Nucleus accumbens (tissue), 56 donors: ENCODE measurements at places on chromosomes 11 and 22.

- no peak for DNase-seq
These were observed 36.5 kb upstream of the ARFGAP3 start for GRCh38 chr22:42893371-42894150.

- no peak for DNase-seq
These were observed 74.8 kb downstream of the MICAL2 start for GRCh38 chr11:12185106-12185690.

DNA sequence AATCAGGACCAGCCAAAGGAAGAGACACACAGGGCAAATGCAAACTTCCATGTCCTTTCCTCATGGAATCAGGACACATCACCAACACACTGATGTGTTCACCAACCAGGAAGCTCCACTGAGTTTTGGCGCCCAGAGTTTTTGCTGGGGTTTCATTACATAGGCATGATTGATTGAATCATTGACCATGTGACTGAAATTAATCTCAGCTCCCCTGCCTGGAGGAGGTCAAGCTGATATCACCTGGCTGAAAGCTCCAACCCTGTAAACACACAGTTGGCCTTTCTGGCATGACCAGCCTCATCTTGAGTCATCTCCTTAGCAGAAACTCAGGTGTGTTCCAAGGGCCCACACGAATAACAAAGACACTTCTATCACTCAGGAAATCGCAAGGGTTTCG, 133.2 kb downstream of the TRIM29 start:
- no peak for DNase-seq

DNA sequence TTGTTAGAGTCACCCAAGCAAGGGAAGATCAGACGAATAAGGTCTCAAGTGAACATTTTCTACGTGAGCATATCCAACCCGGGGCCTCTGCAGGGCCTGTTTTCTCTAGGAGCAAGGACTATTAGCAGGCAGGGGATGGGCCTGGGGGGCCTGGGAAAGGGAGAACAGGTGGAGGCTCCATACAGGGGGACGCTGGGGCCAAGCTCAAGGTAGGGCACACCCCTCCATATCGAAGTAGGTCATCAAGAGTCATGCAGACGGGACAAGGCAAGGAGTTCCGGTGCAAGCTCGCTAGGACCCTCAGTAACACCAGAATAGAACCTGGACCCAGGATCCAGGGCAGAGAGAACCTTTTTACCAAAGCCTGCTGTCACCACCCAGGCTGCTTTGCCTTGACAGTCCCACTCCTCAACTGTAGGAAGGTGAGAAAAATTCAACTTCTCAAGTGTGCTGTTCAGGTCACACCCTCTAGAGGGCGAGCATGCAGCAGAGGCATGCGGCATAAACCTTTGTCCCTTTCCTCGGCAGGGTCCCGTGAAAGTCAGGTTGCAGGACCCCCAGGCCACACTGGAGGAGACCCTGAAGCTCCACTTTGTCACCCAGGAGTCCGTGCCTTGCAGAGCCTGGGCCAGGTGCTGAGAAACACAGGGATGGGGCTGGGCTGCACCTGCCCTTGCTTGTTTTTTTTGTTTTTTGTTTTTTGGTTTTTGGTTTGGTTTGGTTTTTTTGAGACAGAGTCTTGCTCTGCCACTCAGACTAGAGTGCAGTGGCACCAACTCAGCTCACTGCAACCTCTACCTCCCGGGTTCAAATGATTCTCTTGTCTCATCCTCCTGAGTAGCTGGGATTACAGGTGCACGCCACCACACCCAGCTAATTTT, 8.6 kb upstream of the APOBEC3B start:
- no peak for DNase-seq

DNA sequence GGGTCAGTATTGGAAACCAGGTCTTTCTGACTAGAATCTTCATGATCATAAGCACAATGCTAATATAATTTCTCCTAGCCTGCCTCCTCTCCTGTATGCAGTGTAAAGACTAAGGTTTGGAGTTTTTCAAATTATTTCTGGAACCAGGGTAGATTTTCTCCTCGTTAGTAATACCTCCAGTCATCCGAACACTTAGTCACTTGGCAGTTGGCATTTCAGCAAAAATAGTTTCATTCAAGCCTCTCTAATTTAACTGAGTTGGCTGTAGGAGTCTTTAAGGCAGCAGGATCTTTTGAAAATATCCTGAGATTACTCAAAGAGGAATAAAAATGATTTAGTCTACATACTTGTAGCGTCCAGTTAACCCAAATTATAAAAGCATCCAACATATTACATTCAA, 6.3 kb downstream of the TYR start:
- no peak for DNase-seq

DNA sequence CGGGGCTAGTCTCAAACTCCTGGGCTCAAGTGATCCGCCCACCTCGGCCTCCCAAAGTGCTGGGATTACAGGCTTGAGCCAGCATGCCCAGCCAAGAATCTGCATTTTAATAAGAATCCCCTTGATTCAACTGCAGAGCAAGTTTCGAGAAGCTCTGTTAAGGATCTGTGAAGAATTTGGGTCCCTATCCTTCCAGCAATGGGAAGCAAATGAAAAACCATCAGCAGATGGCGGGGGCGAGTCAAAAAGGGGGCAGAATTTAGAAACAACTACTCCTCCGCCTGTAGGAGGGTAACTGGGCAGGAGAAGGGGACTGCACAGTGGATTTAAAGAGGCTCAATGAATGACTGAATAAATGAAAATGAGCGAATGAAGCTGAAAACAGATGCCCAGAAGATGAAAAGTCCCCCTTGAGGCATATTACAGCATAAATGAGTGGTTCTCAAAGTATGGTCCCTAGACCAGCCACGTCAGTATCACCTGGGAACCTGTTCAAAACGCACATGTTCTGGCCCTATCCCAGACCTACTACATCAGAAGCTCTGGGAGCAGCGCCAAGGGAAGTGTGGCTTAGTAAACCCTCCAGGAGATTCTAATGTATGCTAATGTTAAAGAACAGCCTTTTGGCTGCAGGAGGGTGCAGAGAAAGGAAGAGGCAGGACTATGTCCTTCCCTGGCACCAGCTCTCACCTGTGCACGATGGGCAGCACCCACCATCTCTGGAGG, 15.0 kb downstream of the VWCE start:
- DNase-seq: no peak

GRCh38 chr11:111397034-111397433, 18.0 kb upstream of the POU2AF1 start:
- DNase-seq: no peak

- no peak for DNase-seq
These were observed 35.6 kb downstream of the AP1B1 start for GRCh38 chr22:29352778-29353177.

- no peak for DNase-seq
These were observed 19.9 kb downstream of the TRIM29 start for GRCh38 chr11:120117991-120118390.

GRCh38 chr11:63532799-63533475, 3.7 kb upstream of the PLAAT4 start:
- DNase-seq: peak; percentile 32

GRCh38 chr22:26553056-26553752, 36.7 kb downstream of the TPST2 start:
- DNase-seq: no peak

DNA sequence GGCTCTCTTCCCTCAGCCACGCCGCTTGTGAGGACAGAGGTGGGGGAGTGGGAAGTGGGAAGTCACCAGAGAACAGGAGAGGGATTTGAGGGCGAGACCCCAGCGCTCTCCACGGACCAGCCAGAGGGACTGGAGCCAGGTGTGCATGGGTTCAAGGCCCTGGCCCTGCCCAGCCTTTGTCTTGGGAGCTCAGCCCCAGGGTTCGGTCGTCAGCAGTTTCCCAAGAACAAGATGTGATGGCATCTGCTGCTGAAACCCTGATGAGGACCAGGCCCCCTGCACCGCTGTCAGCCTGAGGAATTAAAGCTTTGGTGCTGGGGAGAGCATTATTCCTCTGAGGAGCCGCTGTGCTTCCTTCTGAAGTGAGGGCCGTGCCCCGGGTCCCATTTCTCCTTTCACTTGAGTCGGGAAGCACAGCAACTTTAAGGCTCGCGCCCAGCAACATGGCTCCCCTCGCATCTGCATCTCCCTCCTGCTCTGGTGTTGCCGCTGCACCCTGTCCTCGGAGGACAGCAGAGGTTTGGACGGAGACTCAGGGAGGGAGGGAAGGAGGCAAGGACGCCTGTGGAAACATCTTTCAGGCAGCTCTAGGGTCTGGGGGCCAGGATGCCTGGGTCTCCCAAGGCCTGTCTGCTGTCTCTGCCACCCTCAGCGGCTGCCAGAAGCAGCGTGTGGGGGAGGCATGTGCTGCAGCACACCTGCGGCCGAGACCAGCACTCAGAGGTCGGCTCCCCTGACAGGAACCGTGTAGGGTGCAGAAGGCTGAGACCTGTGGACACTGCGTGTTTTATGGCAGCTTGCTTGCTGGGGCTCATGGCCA, 3.8 kb downstream of the IFITM5 start:
- DNase-seq: no peak

DNA sequence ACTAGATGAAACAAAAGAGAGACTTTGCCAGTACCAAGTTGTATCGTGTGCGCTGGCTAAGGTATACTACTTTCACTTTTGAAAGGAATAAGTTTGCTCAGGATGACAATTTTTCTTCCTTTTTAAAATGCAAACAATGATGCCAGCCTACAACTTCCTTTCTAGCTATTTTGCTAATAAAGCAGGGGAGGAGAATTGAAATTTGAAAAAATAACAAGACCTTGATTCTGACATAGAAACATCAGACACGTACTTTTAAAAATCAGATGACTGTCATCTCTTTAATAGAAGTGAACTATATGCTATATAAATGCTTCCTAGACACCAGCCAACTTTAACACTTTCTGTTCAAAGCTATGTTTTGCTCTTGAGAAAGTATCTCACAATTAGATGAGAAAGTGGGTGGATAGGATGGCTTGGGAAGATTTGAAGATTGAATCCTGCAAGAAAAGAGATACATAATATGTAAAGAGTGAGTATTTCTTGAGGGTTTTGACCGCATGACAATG, 41.7 kb upstream of the BLID start:
- no peak for DNase-seq

- DNase-seq: no peak
These were observed 197.0 kb downstream of the PGR start for GRCh38 chr11:100932474-100933100.

- DNase-seq: no peak
These were observed 59.0 kb downstream of the ZC3H12C start for GRCh38 chr11:110152199-110152598.

DNA sequence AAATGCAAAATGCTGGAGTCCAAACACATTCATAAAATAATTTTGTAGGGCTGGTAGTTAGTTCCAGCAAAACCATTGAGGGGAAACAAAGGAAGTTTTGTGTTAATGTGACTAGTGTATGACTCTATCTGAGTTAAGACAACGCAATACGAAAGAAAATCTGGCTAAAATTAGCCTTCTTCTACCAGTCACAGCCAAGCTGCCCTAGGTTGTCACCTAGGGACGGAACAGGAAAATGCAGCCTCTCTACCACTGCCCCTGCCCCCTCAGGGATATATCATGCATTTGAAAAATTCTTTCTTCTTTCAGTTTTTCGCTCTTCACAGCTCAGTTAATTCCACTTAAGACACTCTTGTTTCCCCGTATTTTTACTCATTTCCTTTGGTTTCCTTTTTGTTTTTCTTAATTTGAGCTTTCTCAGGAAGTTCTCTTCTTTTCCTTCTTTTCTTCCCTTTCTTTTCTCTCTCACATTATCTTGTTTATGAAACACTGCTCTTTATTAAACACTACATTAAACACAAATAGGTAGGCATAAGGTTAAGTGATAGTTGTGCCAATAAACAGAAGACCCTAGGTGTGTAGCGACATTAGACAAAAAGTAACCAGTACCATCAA, 30.6 kb downstream of the KIRREL3 start:
- DNase-seq: no peak

- no peak for DNase-seq
These were observed 222.2 kb upstream of the TENM4 start for GRCh38 chr11:79663017-79663416.

GRCh38 chr22:46012182-46012880, 35.4 kb upstream of the WNT7B start:
- DNase-seq: no peak

GRCh38 chr22:29275819-29276565, 7.9 kb downstream of the EWSR1 start:
- no peak for DNase-seq

DNA sequence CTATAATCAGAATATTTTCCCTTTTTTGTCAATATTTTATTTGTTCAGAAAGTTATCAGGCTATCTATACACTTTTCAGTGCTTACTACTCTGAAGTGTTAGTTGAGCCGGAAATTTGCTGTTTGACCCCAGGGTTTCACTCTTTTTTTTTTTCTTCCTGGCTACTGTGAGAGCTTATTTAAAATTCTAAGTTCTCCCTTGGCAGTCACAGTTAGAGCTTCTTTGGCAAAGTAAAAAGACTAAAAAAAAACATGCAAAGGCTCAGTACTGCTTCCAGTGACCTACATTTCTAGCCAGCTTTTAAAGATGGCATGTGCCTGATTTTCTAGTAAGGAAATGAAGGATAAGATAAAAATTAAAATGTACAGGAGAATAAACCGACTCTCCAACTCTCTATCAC, 48.4 kb downstream of the ELP4 start:
- DNase-seq: no peak
